ENCODE measurements at places on chromosomes 6 and 20.

DNA sequence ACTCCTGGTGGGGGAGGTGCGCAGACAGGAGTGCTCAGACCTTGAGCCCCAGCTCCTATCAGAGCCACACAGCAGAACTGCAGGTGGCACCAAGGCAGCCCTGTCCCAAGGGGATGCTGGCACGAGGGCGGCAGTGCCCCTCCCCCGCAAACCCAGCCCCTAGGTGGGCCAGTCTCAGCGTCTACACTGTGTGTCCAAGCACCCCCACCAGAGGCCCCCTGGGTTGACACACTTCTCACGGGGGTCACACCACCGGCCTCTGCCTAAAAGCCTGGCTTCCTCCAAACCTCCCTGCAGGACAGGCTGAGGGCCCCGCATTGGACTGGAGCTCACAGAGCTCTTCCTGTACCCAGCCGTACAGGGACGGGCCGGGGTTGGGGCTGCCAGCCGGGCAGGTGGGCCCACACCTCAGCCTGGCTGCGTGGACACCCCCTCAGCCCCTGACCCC lies 8.1 kb downstream of the SLC2A4RG start:
- no peak for DNase-seq

DNA sequence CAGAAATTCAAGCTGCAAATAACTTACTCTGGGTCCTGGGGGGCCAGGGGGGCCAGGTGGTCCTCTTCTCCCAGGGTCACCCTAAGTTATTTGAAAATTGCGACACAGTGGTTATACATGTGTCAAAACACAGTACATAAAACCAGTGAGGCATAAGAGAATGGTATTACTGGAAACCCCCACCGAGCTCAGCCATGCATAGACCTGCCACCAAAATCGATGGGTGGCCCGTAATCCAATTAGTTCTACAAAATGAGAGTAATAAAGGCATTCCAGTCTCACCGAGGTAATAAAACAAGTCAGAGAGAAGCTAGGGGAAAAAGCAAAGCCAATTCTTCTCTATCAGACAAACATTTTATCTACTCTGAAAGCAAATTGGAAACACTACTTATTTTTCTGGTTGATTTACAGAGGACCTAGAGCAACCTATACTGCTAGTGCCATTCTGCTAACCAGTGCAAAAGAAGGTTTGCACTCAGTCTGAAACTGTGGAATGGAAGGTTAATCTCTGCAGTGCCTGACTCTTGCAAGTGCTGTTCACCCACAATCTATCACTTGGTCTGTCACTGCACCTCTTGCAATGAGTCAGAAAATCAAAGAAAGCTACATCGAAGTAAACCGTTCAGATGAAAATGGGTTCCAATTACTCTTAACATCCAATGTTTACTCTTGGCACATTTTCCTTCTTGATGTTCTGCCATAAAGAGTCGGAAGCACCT lies 32.4 kb downstream of the COL9A1 start:
- DNase-seq: no peak

DNA sequence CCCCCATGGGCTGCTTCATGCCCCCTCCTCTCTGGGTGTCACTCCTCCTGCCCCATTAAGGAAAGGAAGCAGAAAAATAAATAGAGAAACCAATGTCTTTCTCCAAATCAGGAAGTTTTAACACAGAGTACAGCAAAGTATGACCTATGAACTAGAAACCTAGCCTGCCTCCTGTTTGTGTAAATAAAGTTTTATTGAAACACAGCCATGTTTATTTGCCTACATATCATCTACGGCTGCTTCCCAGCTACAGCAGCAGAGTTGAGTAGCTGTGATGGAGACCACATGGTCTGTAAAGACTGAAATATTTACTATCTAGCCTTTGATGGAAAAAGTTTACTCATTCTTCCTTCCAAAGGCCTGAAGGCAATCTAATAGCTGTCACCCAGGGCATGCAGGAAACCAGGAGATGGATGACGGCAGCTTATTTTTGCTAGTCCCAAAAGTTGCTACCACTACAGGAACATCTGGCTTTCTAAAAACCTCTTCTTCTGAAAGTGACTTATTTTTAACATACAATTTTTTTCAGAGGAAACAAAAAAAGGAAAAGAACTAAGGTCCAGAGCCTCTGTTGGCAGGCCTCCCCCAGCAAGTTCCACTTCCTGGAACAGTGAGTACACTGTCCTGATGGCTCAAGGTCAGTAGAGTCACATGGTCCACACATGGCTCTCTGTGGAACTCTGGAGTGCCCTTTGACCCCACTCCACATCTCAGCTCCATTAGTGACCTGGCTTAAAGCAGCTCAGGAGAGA lies 287.8 kb downstream of the PTPRT start:
- DNase-seq: no peak

DNA sequence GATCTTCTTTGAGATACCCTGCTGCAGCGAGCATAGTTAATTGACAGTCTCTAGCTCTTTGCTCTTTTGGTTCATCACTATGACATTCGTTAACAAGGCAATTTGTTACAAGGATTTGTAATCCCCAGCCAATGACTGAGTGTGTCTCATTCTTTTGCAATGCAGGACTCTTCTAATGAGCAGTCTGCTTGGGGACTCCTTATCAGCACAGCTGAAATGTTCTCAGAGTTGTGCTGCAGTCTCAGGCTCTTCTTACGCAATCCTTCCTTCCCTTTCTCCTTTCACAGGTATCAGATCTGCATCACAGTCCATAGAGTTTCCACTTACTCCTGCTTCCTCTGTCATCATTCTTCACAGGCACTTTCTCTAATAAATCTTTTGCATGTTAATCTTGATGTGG lies 161.2 kb upstream of the OGFRL1 start:
- DNase-seq: no peak

GRCh38 chr6:14897831-14898230 lies 348.0 kb upstream of the JARID2 start:
- DNase-seq: no peak

- no peak for DNase-seq
Measured at GRCh38 chr6:131782764-131783163, 25.1 kb upstream of the ENPP1 start.

- DNase-seq: no peak
Measured at GRCh38 chr6:128057541-128057940, 156.7 kb upstream of the THEMIS start.

GRCh38 chr6:100719883-100720682 lies 161.0 kb downstream of the ASCC3 start:
- DNase-seq: no peak

DNA sequence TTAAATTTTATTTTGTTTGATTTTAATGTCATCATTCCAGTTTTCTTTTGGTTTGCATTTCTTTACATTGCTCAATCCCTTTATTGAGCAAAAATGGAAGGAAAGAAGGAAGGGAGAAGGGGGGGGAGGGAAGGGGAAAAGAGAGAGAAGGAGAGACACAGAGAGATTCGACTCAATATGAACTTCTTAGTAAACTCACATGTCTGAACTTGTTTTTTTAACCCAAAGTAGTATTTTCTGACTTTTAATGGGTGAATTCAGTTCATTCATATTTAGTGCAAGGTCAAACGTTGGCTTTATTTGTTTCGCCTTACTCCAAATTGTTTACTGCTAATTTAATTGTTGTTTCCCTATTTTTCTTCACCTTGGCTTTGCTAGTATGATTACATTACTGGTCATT lies 278.6 kb downstream of the COL12A1 start:
- no peak for DNase-seq

DNA sequence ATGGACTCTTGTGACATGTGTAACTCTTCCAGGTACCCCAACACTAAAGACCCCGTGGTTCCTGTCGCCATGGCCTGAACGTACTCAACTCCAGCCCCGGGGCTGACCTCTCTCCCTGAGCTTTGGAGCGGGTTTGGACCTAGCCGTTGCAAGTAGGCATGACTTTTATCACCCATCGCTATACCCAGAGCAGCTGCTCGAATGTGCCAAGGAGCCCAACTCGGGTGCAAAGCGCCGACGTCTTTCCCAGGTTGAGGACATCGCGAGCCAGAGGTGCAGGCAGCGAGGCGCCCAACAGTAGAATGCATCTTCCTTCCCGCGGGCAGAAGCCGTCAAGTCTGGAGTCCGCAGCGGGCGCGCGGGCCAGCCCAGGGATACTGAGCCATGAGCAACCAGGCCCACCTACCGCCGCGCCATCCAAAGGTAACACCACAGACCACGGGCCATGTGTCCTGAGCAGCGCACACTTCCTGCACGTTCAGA lies 5.7 kb upstream of the LAMP5 start:
- DNase-seq: no peak

DNA sequence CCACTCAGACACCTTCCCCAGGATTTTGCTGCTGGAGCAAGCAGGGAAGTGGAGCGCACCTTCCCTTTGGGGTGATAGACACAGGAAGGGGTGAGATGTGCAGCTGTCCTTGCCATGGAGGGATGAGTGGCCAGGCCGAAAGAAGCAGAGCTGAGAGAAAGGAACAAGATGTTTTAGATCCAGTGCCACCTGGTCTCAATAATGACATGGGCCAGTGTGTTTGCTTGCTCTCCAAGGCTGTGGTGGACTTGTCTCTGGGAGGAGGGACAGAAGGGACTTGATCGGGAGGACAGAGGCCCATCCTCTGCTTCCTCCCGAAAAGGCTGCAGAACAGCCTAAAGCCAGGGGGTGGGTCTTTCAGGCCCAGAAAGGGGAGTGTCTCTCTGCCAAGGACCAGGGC lies 61.7 kb upstream of the CCDC167 start:
- DNase-seq: no peak

GRCh38 chr6:44225579-44226325 lies 2.4 kb downstream of the SLC29A1 start:
- no peak for DNase-seq

- no peak for DNase-seq
Measured at GRCh38 chr6:169986171-169986847, 234.9 kb downstream of the ERMARD start.

DNA sequence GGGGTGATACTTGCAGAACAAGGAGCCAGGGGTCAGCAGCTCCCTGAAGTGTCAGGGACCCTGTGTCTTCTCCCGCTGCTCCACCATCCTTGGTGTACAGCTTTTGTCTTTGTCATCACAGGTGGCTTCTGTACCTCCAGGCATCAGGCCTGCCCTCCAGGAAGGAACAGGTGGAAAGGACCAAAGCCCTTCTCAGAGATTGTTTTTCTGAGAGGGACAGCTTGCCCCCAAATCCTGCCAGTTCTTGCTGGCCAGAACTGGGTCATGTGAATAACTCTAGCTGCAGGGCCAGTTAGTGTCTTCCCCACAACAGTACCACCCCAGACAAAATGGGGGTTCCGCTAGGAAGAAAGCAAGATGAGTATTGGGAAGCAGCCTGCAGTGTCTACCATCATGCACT lies 31.4 kb downstream of the SNPH start:
- no peak for DNase-seq
